ENCODE measurements at places on chromosomes 12 and 14.

GRCh38 chr12:106387848-106388377, 30.4 kb downstream of the POLR3B start:
- DNase-seq = no peak

- DNase-seq = no peak
Measured at GRCh38 chr14:102183886-102184285, 44.2 kb downstream of the WDR20 start.

GRCh38 chr14:35247777-35248475, 44.3 kb upstream of the PSMA6 start:
- DNase-seq = no peak

- DNase-seq = no peak
Measured at GRCh38 chr12:127295630-127296029, 971.3 kb upstream of the TMEM132C start.

- DNase-seq = no peak
Measured at GRCh38 chr12:6883252-6883651, 10.1 kb upstream of the SPSB2 start.

- DNase-seq = no peak
Measured at GRCh38 chr12:18103624-18104023, 13.6 kb upstream of the RERGL start.

GRCh38 chr14:96940009-96940408, 142.8 kb downstream of the VRK1 start:
- DNase-seq = no peak

All from suppressor macrophage treated with lipopolysaccharide for 1 hour (primary cell).